AG09309 (cell line): ENCODE measurements at places on chromosomes 7 and 10.

GRCh38 chr7:125878235-125878956, 948.8 kb upstream of the POT1 start:
- DNase-seq, result no peak

DNA sequence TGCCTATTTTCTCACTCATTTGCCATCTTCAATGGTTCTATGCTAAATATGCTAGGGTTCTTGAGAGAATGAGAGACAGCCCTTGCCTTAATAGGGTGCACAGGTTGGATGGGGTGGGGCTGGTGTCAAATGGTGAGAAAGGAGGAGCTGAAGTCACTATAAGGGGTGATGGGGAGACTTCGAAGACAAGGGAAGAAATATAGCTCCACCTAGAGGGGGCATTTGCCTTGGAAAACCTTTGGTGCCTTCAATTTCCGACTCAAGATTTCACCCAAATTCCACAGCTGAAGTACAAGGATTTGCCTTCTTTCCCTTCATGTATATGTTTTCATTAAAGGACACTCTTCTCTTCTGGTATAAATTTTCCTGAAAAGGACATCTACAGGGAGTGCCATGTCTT, 5.6 kb downstream of the PTN start:
- DNase-seq, result no peak

DNA sequence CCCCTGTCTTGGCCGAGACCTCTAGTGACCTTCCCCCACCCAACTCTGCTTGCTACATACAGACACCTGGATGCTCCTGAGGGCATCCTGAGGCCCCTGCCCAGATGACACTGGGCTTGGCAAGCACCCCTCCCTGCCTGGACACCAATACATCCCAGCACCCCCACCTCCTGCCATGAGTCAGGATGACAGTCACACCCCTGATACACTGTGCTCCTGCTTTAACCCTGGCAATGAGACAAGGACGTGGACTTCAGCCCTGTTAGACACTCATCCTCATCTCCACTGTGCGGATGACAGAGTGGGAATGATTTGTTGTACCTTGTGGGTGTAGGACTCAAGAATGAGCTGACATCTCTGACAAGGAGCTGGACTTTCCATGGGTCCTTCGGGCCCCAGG, 186.3 kb upstream of the ADCY1 start:
- no peak for DNase-seq

- DNase-seq, result peak; percentile 41
Observed at GRCh38 chr7:137757146-137757925, 89.4 kb downstream of the DGKI start.

DNA sequence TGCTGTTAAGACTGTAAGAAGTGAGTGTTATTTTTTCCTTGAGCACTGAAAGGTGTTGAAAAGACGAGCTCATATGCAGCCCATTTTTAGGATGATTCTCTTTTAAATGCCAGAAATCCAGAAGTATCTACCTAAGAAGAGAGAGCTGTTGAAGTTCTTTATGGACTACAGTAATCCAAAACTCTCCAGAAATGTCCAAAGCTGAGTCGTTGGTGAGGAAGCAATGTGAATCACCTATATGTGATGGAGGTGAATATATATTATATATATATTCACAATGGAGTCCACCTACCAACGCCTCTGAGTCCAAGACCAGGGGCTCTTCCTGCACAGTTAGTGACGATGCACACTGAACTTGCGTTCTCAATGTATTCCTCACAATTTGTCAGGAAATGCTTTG, 252.7 kb upstream of the PITRM1 start:
- DNase-seq, result no peak

DNA sequence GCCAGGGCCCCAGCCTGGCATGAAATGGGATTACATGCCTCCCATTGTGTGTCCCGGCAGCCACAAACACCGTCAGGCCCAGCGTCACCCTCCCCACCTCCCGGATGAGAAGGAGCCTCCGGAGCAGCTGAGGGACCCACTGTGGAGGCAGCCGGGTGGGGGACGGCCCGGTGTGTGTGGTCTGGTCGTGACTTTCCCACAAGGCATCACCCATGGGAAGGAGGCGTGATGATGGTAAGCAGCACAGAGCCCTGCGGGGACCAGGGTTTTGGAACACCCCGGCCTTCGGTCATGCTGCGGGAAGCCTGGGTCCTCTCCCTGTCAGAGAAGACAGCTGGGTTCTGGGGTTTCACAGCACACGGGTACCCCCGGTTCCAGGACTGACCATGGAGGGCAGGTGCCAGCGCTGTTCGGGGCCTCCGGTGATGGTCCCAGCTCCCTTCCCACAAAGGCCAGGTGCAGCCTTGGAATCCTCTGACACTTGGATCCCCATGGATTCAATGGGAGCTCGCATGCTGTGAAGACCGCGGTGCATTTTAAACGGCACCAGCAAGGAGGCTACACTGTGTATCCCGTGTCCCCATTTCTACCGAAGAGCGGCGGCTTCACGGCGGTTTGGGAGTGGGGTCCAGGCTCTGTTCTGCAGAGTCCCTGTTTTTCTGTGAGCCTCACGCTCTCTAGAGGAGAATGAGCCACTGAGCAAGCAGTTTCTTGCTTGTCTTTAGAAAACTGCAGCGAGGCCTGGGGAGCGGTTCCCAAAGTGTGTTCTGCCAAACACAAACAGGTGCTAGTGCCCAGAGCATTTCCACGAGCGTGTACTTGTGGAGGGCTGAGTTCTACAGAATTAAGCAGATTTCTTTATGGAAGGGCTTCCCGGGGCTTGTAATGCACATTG, 336.0 kb downstream of the ADARB2 start:
- DNase-seq, result no peak

- DNase-seq, result no peak
Observed at GRCh38 chr10:50396491-50397311, 145.4 kb upstream of the ASAH2 start.

- peak; percentile 77 for DNase-seq
Observed at GRCh38 chr10:4240608-4241197, 455.7 kb upstream of the KLF6 start.

- no peak for DNase-seq
Observed at GRCh38 chr10:11104772-11105675, 87.4 kb downstream of the CELF2 start.

- no peak for DNase-seq
Observed at GRCh38 chr10:30991647-30992011, 40.0 kb downstream of the ZNF438 start.

- DNase-seq, result no peak
Observed at GRCh38 chr10:69693886-69694285, 63.8 kb downstream of the FAM241B start.

GRCh38 chr7:102101111-102101551, 185.5 kb upstream of the SH2B2 start:
- no peak for DNase-seq

DNA sequence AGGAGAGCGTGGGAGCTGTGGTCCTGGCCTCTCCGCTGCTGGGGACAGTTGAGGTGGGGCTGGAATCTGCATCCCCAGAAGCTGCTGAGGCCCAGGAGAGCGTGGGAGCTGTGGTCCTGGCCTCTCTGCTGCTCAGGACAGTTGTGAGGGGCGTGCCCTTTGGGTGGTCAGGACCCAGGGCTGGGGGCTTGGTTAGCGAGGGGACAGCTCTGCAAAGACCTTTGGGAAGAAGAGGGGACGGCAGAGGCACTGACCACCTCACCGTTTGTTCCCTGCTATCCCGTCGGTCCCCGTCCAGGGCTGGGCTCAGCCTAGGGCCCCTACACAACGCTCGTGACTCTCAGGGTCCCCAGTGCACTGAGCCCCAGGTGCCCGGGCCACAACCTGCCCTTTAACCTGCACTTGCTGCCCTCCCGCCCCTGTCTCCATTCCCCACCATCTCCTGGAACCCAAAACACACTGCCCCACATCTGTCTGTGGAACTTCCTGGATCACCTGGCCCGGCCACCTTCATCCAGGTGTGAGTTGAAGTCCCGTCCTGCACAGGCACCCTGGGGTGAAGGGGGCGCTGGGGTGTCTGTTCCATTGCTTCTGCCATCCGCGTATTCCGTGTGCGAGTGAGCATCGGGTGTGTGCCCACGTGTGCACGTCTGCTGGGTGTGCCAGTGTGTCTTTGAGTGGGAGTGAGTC, 14.1 kb downstream of the FOXL3 start:
- DNase-seq, result no peak

GRCh38 chr7:117459735-117460134, 20.1 kb upstream of the CFTR start:
- DNase-seq, result no peak

- DNase-seq, result no peak
Observed at GRCh38 chr7:39971924-39972323, 21.9 kb downstream of the CDK13 start.

DNA sequence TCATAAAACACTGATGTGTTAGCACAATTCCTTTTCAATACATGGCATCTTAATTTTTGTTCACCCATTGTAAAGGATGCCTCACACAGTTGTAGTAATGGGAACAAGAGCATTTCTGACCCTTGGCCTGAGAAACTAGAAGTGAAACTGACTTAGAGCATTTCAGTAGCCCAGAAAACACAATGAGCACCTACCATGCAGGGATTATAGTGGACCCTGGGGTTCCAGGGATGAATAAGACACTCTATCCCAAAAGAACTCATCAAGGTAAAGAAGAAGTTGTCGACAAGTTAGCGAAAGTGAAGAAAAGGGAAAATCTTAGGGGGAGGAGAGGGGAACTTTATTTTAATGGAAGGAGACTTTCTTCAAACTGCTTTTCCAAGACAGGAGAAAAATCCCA, 125.6 kb downstream of the NT5C2 start:
- no peak for DNase-seq

GRCh38 chr10:17226891-17227303, 1.1 kb upstream of the VIM start:
- DNase-seq, result no peak

DNA sequence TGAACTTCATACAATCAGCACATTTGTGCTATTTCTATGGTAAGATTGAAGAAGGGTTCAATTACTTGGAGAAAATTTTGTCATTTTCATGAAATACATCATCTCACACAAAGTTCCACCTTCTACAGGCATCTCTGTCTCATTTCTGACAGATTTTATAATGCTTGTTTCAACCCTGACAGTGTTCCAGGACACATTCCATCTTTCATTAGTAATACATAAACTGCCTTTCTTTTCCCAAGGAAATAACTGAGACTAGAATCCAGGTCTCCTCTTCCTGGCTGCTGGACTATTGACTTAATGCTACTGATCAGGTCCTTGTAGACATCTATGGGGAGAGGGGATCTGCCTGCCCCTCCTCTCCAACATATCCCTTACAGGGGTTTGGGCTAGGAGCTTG, 70.1 kb upstream of the PLPP4 start:
- no peak for DNase-seq

GRCh38 chr10:25047591-25048301, 31.3 kb downstream of the THNSL1 start:
- peak; percentile 57 for DNase-seq

DNA sequence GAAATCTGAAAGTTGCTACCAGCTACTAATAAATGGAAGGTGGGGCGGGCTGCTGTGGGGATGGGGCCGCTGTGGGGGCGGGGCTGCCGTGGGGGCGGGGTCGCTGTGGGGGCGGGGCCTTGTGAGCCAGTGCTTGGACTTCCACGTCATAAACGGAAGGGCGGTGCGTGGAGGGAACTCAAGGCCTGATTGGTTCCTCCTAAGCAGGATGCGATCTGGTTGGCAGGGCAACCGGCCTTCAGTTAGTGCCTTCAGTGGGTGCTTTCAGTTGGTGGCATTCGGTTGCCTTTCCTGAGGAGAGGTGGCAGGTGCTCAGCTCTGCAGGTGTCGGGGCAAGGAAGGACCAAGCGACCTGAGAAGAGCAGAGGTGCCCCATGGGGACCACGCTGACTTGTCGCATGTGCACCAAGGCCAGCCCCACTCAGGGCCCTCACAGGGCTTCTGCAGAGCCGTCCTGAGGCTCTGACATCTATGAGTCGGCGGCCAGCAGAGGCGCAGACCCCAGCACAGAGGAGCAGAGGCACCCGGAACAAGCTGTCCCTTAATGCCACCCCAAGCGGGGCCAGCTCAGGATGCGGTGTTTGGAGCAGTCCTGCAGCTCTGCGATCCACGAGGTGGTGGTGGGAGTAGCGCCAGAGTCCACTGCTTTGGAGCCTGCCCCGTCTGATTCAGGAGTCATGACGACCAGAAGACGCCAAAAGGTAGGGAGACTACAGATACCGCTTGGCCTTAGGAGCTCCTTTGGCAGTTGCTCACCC, 54.4 kb upstream of the PDSS1 start:
- DNase-seq, result no peak

DNA sequence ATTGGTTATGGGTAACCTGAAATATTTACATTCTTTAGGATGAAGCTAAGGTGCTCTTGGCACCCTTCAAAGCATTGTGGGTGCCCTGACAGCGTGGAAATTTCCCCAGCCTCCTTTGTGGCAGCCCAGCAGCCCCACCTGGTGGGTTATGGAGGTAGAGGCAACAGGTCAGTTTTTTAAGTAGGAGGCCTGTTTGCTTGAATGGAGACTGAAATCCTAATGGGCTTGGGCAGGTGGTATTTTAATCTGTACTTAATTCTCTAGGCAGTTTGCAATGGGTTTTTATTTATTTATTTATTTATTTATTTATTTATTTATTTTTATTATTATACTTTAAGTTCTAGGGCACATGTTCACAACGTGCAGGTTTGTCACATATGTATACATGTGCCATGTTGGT, 139.4 kb downstream of the EPC1 start:
- no peak for DNase-seq

GRCh38 chr7:81937091-81937490, 167.2 kb upstream of the HGF start:
- DNase-seq, result no peak

DNA sequence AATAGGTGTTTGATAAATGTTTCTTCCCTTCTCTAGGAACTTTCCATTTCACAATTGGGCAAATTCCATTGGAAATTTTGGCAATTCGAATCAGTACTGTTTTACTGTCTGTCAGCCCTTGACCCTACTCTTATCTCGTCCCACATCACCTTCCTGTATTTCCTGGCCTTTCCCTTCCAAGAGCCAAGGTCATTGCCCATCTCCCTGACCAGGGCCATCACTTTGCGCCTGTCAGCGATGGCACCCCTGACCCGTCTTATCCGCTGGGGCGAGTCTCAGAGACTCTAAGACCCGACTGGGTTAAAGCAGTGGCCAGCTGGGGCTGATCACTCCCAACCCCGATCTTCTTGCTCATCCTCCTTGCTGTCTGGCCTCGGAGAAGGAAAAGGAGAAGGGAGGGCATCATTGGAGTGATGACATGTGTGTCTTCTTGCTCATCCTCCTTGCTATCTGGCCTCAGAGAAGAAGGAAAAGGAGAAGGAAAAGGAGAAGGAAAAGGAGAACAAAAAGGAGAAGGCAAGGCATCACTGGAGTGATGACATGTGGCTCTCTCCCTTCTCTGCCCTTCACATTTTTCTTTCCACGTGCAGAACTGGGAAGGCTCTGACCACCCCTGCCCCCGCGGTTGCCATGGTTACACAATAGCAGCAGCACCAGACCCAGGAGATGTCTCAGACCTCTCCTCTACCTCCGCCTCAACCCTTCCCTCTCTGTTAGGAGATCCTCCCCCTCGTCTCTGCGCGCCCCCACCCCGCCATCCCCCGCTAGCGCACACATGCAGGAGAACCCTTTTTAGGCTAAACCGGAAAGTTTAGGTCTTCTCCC, 2.0 kb downstream of the SEMA3D start:
- no peak for DNase-seq

- no peak for DNase-seq
Observed at GRCh38 chr10:93947524-93947923, 46.2 kb upstream of the PLCE1 start.

- DNase-seq, result peak; percentile 96
Observed at GRCh38 chr10:6239213-6239991, 36.7 kb downstream of the PFKFB3 start.
